GM20000 (cell line): ENCODE measurements at places on chromosomes 7 and 10.

DNA sequence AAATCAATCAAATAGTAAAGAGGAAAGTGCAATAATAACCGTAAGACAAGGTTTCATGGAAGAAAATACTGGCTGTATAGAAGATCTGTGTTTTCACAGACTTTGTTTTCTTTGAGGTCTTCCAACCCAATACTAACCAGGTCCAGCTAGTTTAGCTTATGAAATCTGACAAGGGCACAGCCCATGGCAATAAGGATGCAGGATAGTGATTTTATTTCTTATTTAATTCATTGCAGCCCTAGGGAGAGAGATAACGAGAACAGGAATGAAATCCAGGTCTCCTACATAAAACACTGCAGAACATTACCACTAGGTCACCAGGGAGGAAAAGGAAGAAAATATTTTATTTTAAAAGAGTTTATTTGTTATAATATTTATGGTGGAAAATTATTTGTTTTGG, 145.1 kb downstream of the DNAJC1 start:
- DNase-seq = no peak

- DNase-seq = no peak
These were observed 36.7 kb downstream of the FAM107B start for GRCh38 chr10:14737808-14738545.

GRCh38 chr7:22469371-22470143, 30.4 kb downstream of the STEAP1B start:
- no peak for DNase-seq

DNA sequence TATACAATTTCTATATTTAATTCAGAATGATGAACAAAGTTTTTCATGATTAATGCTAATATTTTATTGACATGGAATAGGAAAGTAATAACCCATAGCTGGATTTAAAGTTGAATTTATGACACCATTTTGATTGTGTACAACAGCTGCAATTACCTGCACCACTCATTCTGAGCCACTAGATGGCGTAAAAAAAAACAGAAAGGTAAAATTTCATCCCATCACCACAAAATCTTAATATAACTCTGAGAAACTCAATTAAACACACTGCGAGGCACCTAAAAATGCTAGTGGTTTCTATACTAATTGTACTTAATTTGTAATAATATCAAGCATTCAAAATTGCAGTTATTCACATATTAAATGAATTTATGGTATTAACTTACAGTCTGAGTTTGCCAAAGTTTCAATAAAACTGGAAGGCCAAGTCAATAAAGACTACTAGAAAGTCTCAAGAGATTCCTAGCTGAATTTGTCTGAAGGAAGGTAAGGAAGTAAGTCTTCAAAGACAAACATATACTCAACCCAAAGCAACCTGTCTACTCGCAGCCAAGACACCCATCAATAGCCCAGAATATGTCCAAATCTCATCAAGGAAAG, 182.5 kb downstream of the SKAP2 start:
- DNase-seq = peak; percentile 15

- no peak for DNase-seq
These were observed 351.7 kb downstream of the TCERG1L start for GRCh38 chr10:130959752-130960195.

GRCh38 chr10:19302117-19302516, 253.5 kb downstream of the MALRD1 start:
- DNase-seq = no peak

DNA sequence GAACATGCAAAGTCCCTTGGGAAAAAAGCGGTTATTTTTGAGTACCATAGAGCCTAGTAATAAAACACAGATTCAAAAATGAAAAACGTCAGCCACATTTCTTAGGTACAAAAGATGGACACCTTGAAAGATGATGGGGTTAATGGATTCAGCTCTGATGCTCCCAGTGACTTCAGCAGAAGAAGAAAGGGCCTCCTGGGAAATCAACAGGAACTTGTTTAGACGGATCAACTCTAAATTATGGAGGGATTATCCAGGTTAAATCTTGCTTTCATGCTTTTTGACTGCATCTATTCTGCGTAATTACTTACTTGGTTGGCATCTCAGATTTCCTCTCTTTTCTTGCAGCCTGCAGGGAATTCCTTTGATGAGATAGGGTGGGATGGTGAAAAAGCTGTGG, 82.5 kb downstream of the TMEM178B start:
- no peak for DNase-seq

DNA sequence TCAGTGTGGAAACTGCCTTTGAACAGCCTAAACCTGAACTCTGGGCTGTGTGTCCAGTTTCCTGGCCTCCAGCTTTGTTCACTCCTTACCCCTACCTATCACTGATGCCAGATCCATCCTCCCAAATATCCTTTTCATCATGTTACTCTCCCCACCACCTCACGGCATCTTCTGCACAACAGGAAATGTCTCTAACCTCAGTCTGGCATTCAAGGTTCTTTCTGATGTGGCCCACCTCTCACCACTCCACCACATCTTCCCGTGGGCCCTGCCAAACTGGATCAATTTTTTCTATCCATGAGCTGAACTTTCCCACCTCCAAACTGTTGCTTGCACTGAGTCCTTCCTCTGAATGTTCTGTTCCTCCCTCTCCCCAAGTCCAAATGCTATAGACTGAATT, 35.8 kb upstream of the MAP3K8 start:
- DNase-seq = no peak

DNA sequence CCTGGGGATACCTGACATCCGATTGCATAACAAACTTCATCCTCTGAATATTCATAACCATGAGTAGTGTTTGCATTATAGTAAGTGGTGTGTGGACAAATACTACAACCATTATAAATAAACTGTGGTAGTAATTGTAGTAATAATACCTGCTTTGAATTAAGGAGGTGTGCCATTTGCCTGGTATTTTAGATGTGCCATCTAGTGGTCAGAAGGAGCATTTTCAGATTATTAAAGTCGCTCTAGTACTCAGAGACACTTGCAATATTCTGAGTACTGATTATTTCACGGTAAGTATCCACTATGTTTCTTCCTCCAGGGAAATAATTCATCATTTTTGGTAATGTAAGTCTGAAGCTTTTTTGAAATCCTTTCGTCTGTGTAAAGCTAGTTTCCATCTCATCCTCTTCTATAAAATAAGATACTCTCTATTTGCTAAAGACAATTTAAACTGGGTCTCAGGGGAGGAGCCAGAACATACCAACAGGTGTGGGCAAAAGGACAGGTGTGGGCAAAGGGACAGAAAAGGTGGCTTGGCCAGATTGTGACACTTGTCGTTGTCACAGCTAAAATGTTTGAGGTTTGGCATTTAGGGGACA, 115.3 kb upstream of the WDR11 start:
- peak; percentile 29 for DNase-seq

DNA sequence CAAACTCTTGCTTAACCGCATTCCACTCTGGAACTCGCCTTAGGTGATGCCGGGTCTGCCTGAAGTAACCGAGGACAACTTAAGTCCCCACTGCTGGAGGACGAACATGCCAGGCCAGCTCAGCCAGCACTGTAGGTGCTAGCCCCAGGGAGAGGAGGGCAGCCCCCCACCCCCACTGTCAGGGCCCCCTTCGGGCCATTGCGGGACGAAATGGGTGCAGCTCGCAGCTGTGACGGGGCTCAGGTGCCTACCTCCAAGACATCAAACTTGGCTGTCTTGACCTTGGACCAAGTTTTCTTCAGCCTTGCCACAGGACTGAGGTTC, 60.4 kb downstream of the CSGALNACT2 start:
- peak; percentile 7 for DNase-seq

GRCh38 chr7:128271471-128271941, 30.4 kb downstream of the LEP start:
- no peak for DNase-seq

DNA sequence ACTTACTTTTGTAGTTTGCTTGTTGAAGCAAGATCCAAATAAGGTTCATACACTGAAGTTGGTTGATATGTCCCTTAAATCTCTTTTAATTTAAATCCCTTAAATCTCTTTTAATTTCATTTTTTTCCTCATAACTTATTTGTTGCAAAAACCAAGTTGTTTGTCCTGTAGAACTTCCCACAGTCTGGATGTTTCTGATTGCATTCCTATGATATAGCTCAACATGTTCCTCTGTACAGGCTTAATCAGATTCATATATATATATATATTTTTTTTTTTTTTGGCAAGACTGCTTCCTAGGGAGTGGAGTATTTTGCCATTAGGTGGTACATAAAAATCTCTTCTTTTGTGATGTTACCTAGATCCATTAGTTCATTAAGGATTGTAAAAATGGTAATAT, 174.9 kb upstream of the MKLN1 start:
- DNase-seq = no peak

DNA sequence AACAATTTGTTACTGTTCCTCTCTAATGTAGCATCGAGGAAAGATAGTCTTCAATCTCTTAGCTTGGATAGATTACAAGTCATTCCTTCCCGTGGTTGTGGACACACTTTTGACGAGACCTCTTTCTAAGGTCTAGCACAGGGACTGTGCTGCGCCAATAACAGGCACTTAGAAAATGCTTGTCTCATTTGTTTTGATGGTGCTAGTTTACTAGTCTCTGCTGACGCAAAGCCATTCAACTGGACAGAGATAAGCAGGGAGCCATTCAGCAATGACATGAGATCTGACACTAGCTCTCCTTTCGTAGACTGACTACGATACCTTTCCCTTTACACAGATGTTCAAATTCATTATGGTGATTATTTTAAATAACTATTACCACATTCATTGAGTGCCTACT, 6.4 kb upstream of the JAZF1 start:
- DNase-seq = no peak

DNA sequence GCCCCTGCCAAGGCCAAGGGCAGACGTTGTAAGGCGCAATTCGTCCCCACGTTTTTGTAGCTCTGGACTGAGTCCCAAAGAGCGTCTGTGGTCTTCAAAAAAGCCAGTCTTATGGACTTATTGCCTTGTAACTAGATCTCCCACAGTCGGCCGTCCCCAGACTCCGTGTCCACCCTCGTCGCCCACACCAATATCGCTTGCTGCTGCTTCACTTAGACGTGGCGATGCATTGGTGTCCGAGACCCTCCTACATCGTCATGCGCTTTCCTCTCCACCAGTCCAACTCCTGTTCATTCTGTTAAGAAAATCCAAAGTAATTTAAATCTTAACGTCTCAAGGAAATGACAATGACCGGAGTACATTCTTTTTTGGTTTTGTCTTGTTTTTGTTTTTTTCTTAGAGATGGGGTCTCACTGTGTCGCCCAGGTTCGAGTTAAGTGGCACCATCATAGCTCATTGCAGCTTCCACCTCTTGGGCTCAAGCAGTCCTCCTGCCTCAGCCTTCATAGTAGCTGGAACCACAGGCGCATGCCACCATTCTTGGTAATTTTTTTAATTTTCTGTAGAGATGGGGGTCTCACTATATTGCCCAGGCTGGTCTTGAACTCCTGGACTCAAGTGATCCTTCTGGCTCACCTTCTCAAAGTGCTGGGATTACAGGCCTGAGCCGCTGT, 851 bp downstream of the KIFBP start:
- DNase-seq = peak; percentile 9

DNA sequence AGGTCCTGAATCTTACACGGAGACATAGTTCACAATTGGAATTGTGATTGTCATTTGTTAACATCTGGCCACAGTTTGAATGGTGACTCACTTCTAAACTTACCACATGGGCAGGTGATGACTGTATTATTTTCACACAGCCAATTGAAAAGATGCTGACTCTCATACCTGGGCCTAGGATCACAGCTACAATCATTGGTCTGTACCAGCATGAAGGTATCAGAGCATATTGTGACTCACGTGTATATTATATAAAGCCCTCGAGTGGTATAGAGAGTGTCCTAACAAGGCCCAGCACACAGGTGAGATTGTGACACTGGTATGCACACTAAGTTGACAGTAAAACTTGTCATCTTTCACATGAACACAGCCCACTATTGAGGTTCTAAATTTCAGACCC, 9.4 kb upstream of the ZNF107 start:
- DNase-seq = no peak
